ENCODE measurements at places on chromosomes 7 and 10.

DNA sequence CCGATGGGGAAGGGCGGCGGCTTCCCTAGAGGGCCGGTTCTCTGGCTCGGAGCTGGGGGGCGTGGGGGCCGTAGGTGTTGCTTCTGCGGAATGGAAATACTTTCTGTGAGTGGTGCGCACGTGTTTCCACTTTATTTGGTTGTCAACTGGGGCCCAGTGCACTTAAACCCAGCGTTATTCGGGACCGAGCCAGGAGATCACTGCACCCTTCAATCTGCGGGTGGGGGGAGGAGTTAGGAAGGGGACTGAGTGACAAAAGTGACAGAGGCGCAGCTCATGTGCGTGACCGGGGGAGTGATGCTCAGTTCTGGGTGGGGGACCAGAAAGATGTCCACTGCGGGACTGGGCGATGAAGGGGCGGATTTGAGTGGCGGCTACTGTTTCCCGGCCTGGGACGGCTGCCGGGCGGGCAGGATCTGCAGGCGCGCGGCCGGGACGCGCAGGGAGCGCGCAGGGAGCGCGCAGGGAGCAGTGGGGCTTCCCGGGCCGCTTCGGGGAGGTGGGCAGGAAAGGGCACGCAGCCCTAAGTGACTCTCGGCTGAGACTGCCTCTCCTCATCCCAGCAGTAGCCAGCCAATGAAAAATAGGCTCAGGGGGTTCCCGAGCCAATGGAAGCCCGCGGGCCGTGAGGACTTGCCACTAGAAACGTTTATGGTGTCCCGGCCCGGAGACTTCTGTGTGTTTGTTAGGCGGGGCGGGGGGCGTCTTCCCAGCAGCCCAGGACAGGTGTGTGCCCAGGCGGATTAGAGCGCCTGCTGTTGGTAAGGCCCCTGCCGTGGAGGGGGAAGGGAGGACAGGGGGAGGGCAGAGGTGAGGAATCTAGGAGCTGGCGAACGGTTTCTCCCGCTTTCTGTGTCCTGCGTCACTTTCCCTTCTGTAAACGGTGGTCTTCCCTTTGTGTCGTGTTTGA is 54.3 kb upstream of the KDM7A start:
- peak; percentile 66 for DNase-seq

DNA sequence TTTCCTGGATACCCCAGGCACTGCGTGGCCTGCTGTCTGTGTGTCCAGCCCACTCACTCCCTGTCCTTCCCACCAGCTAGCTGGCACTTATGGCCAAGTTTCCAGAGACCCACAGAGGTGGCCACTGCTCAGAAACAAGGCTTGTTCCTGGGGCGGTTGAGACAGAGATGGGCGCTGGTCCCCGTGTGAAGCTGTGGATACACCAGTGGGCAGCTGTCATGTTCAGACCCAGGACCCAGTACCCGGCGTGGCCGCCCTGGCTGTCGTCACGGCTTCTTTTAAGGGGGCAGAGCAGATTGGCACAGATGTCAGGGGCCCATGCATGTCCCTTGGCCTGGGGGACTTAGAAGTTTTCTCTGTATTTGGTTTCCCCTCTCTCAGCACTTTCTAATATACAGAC is 36.3 kb downstream of the FOXL3 start:
- no peak for DNase-seq

DNA sequence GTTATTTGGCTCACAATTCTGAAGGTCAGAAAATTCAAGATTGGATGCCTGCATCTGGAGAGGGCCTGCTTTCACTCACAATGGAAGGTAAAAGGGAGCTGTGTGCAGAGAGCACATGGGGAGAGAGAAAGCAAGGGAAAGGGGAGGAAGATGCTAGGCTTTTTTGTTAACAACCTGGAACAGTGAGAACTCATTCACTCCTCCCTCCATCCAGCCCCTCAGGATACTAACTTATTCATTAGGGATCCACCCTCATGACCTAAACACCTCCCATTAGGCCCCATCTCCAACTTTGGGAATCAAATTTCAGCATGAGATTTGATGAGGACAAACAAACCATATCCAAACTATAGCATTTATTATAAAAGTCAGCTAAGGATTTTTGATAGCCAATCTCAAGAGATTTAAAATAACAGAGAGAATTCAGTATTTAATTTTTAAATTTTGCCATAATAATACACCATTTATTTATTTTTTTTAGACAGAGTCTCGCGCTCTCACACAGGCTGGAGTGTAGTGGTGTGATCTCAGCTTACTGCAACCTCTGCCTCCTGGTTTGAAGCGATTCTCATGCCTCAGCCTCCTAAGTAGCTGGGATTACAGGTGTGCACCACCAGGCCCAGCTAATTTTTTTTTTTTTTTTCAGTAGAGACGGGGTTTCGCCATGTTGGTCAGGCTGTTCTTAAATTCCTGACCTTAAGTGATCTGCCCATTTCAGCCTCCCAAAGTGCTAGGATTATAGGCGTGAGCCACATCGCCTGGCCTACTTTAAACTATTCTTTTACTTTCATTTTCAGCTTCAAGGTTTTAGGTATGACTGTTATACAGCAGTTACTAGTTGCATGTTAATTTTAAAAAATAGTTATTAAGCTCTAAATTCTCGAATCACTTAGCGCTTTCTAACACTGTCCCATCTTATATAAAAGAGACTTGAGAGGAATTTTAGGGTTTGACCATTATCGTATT is 20.3 kb upstream of the ETV1 start:
- DNase-seq = no peak

DNA sequence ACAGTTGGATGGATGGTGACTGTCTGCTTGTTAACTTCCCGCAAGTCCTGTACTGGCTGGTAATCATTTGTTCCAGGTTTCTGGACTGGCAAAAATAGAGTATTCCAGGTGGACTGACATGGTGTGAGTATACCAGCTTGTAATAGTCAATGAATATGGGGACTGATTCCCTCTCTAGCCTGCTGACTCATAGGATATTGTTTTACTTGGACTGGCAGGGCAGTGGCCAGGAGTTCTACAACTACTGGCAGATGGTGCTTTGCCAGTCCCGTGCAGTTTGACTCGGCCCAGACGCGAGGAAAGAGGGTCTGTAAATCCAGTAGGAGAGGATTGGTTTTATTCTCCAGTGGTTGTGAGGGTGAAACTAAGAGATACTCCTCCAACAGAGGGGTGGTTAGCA is 78.0 kb downstream of the PRR15 start:
- DNase-seq = peak; percentile 40

DNA sequence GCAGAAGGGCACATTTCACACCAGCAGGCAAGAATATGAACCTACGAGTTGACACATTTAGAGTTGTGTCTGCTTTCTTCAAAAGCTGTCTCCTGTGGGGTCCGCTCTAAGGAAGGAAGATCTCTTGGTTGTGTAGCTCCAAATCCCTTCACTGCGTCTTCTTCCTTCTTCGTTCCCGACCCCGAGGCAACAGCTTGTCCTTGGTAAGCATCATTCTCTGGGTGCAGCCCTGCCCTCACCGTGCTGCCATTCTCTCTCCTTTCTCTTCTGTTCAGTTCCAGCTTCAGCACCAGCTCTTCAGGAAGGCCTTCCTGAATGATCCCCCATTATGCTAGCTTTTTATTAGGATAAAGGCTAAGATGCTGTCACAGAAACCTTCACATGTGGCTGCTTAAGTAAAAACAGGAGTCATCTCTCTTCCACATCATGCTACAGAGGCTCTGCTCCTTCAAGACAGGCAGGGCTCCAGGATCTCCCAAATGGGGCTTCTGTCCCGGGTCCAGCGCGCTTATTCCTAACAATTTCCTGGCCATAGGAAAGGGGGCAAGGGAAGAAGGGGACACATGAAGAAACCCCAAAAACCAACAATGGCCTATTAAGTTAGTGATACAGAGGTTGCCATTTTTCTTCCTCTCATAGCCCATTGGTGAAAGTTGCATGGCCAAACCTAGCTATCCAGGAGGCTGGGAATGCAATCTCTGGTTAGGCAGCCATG is 52.2 kb upstream of the SHH start:
- no peak for DNase-seq

- DNase-seq = peak; percentile 19
Observed at GRCh38 chr7:76155938-76156337, 45.8 kb upstream of the SRRM3 start.

- DNase-seq = no peak
Observed at GRCh38 chr10:130066743-130067142, 43.9 kb downstream of the C10orf143 start.

- DNase-seq = peak; percentile 86
Observed at GRCh38 chr7:92647011-92647625, 56.9 kb upstream of the FAM133B start.

GRCh38 chr10:76626386-76626785 is 1011.2 kb downstream of the KCNMA1 start:
- no peak for DNase-seq

DNA sequence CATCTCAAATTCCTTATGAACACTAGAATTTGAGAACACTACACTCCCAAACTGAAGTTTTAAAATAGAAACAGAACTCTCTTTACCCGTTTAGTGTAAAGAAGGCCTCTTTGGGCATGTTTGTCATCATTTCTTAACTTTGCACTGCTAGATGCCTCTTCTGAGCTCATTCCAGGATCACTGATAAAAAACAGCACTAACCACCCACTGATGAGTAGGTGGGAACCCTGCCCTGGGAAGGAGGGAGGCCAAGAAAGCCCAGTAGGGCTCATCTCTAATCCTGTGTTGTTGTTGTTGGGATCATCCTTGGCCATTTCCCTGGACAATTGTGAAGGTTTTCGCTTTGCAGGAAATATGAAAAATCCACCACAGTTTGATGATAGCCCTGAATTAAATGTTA is 68.2 kb downstream of the CUBN start:
- DNase-seq = peak; percentile 18

GRCh38 chr10:97567891-97568290 is 4.7 kb upstream of the ANKRD2 start:
- no peak for DNase-seq

DNA sequence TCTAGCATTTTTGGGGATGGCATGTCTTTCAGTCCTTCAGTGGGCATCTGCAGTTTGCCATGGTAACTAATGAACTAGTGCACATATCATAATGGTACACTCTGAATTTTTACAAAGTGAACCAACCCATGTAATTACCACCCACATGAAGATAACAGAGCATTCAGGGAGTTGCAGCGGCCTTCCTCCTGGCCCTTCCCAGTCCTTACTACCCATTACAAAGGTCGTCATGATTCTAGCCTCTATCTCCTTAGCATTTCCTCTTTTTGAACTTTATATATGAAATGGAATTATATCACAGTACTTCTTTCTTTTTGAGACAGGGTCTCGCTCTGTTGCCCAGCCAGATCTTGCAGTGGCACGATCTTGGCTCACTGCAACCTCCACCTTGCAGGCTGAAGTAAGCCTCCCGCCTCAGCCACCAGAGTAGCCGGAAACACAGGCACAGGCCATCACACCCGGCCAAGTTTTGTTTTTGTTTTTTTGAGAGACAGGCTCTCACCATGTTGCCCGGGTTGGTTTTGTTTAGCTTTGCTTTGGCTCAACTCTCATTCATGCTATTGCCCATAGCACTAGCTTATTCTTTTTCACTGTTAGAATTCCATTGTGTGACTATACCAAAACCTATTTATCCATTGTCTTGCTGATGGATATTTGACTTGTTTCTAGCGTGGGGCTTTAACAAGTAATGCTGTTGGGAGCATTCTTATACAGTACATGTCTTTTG is 79.2 kb downstream of the APBB1IP start:
- DNase-seq = no peak

DNA sequence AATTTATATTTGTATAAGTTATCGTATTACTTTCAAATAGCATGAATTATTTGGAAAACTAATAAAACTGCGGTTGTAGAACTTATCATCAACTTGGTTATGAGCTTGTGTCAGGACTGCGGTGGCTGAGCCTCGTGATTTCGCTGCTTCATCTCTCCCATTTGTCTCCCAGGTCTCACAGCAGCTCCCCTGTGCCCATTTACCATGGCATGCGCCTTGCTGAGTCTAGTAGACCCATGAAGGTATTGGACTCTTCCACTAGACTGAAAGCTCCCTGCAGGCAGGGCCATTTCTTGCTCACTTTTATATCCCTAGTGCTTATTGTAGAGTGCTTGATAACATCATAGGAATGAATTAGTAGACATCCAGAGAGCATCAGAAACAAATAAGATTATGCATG is 53.9 kb downstream of the CPXM2 start:
- DNase-seq = no peak

GRCh38 chr7:1856161-1856887 is 186.2 kb downstream of the ELFN1 start:
- no peak for DNase-seq

DNA sequence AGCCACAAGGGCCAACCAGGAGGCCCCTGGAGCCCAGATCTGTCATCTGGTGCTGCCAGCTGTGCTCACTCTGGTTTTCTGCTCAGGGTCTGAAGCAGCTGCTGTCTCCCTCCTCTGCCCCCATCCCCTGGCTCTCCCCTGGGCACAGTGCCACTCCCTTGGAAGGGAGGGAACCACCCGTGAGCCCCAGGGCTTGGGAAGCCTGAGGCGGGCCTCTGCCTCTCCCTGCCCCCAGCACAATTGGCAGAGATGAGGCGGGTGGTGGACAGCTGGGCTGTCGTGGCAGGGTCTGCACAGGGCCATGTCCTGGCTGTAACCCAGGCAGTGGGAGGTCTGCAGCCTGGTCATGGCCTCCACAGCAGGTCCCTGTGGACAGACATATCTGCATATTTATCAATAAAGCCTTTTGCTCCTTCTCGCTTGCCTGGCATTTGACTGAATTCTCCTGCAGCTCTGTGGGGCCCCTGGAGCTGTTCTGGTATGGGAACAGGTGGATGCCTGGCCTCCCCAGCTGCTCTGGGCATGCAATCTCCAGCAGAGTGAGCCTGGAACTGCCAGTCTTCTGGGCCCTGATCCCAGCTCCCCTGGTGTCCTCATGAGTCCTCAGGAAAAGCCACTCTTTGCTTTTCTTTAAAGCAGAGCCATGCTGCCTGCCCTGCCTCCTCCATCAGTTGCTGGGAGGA is 1.6 kb upstream of the ANKRD2 start:
- no peak for DNase-seq

- no peak for DNase-seq
Observed at GRCh38 chr7:98997846-98998245, 119.5 kb downstream of the TRRAP start.

GRCh38 chr7:43636093-43636492 is 53.2 kb downstream of the STK17A start:
- peak; percentile 76 for DNase-seq

DNA sequence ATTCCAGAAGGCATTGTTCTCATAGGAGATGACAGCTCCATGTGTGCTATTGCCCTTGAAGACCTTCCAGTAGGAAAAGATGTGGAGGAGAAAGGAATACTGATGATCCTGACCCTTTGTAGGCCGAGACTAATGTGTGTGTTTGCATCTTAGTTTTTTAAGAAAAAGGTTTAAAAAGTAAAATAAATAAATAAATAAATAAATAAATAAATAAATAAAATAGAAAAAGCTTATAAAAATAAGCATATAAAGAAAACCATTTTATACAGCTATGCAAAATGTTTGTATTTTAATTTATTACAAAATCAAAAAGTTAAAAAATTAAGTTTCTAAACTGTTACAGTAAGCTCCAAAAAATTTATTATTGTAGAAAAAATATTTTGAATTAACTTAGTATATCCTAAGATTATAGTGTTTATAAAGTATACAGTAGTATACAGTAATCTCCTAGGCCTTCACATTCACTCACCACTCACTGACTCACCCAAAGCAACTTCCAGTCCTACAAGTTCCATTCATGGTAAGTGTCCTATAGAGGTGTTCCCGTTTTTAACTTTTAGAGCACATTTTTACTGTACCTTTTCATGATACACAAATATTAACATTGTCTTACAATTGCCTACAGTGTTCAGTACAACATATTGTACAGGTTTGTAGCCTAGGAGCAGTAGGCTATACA is 435.2 kb upstream of the SEMA3A start:
- no peak for DNase-seq

Data from kidney tubule cell (primary cell).